Peyer's patch (tissue), 4 donors: ENCODE measurements at places on chromosomes 16 and 17.
A peak's percentile ranks its signal among the peaks of the same experiment; 100 is the strongest.

DNA sequence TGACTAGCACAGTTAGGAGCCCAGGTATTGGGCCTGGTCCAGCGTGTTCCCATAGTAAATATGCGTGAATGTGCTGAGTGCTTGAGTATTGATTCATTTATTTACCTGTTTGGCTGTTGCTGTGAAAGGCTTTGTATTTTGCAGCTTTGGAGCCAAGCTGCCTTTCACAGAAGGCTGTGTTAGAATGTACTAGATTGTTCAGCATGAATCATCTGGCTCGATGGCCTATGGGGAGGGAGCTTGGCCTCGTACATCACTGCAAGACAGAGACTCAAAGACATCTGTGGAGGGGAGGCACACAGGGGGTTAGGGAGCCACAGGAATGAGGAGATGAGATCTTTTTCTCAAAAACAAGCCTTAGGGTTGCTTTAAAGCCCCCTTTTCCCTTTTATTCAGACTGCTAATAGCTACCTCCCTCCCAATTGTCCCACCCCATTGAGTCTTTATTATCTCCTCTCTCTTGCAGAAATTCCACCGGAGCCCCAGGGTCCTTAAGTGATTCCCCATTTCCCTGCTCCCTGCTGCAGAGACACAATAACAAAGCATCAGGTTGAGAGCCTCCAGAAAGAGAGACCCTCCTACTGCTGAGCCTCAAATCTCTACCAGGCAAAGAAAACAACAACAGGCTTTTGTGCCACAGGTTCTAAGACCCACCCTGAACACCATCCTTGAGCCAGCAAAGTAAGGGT lies 307.2 kb downstream of the ABCC12 start:
- no peak for DNase-seq

- DNase-seq = no peak
These were observed 18.9 kb downstream of the OGFOD1 start for GRCh38 chr16:56470232-56470631.

DNA sequence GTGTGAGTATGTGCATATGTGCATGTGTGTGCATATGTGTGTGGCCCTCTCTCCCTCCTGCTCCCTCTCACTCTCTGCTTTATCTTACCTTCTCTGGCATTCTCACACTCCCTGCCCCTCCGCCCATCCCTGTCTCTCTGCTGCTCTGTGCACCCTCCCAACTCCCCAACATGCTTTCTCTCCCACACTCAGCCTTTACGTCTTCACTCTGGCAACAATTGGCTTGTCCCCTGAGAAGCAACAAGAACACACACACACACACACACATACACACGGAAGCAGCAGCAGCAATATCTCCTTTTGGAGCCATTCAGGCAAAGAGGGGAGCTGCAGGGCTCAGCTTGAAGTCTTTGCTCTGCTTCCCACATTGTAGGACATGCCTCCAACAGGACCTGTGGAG lies 27.8 kb downstream of the PITPNM3 start:
- DNase-seq = peak; percentile 15

DNA sequence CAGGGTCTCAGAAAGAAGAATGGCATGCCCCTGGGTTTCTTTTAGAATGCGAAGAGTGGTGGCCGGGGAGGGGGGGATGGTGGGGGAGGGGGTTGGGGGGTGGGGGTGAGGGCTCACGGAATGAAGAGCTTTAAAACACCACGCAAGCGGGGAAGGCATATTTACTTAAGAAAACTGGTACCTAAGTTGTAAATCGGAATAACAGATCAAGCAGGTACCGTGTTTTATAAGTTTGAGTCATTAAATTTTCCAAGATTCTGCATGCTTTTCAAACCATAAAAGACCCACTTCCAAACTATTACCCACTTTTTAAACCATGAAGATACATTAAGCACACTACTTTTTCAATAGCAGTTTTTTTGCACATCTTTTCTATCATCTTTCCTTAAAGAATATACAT lies 130.2 kb downstream of the STX8 start:
- no peak for DNase-seq

GRCh38 chr17:1022278-1023024 lies 25.5 kb downstream of the TIMM22 start:
- DNase-seq = no peak

- no peak for DNase-seq
These were observed 225.5 kb downstream of the SOX9 start for GRCh38 chr17:72346306-72346705.

DNA sequence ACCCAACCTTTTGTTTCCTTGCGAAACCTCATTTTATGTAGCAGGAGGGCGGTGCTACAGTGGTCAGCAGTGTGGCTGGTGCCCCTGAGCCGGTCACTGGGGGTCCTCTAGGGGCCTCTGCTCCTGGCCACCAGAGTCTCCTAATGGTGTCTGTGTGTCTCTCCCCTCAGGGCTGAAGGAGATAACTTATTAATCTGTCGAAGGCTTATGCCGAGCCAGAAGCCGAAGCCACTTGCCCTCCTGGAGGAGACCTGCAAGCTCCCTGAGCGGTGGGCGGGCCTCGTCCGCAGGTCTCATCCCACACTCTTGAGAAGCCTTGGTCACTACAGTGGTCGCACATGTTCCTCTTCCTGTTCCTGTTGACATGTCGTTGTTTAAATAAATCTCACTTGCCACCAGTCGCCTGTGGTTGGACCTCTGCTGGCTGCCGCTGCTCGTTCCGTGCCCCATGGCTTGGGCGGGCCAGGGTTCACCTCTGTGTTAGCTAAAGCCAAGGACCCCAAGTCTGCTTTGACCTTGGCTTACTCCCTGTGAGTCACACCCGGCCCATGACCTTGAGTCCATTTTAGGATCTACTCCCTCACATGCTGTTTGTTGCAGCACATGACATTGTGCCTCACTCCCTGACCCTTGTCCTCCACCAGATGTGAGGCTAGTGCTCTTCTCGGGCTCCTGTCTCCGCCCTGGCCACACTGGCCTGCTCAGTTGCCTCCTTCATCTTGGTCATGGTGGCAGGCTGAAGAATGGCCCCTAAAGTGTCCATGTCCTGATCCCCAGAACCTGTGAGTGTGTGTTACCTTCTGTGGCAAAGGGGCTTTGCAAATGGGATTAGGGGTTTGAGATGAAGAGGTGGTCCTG lies 38.7 kb upstream of the AQP8 start:
- DNase-seq = peak; percentile 55

DNA sequence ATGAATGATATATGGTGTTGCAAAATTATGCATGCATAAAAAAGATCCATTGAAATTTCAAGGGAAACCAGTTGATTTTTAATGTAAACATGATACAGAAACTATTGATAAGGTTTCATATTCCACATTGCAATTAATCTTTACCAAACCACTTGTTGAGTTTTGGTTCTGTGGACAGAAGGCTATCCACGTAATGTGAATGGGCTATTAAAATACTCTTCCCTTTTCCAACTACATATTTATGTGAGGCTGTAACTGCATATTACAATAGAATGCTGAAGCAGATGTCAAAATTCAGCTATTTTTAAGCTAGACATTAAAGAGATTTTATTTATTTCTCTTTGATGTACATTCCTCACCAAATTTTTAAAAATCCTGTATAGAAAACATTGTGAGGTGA lies 33.7 kb upstream of the VPS4A start:
- DNase-seq = no peak

- peak; percentile 70 for DNase-seq
These were observed 732 bp downstream of the TNRC6A start for GRCh38 chr16:24729951-24730815.

DNA sequence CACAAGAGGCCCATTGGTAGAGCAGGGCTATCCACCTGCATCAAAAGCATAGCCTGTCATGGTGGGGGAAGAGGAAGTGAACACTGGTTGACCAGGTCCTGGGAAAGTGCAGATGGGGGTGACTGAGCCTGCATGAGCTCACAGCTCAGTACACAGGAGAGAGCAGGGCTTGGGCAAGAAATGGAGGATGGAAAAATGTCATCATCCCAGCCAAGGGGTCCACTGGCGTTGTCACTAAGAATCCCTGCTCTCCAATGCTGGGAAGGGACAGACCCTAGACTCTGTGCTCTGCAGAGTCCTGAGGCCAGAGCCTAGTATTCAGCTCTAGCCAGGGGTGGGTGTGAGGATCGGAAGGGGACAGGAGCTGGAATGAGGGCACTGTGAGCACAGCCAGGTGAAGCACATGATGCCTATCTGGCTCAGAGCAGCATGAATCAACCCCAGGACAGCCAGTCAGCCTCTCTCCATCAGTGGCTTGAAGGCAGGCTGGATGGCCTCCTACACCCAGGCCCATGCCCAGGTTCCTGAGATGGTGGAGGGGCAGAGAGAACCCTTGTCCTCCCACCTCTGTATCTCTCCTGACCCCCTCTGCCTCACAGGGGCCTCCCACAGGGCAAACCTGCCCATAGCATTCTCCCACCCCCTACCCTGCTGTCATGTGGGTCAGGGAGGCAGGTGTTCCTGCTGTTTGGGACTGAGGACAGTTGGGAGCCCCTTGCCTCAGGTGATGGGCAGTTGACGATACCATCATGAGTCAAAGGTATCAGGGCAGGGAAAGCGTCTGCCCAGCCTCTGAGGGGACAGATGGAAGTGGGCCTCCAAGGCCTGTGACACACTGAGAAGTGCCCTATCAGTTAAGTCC lies 13.8 kb upstream of the CTCF start:
- peak; percentile 67 for DNase-seq

DNA sequence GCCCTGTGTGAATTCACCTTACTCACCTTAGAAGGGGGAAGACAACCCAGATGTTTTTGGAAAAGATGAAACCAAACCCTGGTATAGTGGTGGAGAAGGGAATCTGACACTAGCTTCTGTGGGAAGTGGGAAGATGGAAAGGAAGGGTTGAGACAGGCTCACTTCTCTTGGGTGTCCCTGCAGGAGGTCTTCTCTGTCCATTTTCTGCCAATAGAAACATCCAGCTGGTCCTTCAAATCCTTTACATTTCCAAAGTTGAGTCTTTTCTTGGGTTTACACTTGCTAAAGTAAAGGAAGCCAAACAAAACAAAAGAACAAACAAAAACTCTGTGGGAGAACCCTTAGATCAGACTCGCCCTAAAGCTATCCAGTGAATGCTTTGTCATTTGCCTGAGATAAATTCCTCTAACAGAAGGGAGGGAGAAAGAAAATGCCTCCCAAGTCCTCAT lies 10.2 kb downstream of the HOXB1 start:
- DNase-seq = no peak

DNA sequence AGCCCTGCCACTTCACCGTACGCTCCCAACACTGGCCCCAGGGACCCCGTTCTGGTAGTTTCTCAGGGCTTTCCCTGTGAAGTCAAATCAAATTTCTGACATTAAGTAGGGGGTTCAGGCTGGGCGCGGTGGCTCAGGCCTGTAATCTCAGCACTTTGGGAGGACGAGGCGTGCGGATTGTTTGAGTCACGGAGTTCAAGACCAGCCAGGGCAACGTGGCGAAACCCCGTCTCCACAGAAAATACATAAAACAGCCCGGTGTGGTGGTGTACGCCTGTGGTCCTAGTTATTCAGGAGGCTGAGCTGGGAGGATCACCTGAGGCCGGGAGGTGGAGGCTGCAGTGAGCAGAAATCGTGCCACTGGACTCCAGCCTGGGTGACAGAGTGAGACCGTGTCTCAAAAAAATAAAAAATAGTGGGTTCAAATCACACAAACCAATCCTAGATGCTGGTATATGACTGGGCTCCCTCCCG lies 632 bp downstream of the CYBC1 start:
- DNase-seq = no peak

DNA sequence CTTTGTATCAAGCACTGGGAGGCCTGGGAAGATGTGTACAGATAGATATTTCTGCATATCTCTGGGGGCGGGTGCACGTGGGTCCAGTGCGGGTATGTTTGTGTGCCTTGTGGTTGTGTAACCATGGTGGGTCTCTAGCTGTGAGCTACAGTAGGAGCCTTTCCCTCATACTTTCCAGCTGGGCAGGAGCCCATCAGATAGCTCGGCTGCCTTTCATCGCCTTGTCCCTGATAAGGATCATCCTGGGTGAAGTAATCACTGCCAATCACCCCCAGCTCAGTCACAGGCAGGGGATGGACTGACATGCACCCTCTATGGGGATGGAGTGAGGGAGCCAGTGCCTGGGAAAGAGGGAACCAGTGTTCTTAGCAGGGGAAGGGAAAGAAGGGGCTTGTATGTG lies 3.2 kb upstream of the SCRN2 start:
- DNase-seq = peak; percentile 70

GRCh38 chr17:11744696-11745095 lies 146.4 kb downstream of the DNAH9 start:
- no peak for DNase-seq

DNA sequence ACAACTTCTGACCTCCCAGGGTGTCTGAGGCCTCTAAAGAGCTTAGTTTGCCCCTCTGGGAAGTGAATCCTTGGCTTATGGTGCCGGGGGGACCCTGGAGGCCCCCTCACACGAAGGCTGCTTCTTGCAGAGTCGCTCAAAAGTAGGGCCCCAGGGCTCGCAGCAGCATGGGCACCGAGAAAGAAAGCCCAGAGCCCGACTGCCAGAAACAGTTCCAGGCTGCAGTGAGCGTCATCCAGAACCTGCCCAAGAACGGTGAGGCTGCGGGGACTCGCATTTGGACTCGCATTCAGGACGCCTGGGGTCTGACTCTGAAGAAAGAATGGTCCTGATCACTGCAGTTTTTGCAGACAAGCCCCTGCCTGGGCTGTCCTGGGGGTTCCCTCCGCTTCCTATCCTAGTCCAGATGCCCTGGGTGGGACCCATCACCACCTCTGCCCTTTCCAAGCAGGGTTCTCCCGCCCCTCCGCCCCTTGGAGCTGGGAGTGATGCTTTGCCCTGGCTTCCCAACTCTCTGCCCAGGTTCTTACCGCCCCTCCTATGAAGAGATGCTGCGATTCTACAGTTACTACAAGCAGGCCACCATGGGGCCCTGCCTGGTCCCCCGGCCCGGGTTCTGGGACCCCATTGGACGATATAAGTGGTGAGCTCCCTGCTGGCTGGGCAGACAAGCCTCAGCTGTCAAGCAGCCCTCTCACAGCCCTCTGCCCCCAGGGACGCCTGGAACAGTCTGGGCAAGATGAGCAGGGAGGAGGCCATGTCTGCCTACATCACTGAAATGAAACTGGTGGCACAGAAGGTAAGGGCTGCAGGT lies 698 bp downstream of the ACBD4 start:
- DNase-seq = no peak

GRCh38 chr16:72753881-72754280 lies 294.0 kb downstream of the ZFHX3 start:
- no peak for DNase-seq

DNA sequence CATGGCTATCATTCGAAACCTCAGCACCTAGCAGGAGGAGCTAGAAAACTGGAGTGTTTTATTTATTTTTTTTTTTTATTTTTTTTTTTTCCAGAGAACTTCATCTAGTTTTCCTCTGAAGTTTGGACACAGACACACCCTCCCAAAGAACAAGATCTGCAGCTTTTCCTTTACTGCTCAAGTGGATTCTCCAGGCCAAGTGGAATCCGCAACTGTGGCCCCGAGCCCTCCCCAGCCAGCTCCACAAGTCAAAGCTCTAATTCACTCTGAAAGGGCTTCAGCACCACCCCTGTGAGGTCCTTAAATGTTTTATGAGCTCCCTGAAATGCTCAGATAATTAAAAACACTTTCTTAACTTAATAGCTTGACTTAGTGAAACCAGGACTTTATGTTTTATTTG lies 332.1 kb upstream of the DYNLRB2 start:
- DNase-seq = no peak
